Islet precursor cell (in vitro differentiated cells): ENCODE measurements at places on chromosomes 7 and 10.

GRCh38 chr10:88389456-88389855, 193.7 kb downstream of the RNLS start:
- no peak for DNase-seq

DNA sequence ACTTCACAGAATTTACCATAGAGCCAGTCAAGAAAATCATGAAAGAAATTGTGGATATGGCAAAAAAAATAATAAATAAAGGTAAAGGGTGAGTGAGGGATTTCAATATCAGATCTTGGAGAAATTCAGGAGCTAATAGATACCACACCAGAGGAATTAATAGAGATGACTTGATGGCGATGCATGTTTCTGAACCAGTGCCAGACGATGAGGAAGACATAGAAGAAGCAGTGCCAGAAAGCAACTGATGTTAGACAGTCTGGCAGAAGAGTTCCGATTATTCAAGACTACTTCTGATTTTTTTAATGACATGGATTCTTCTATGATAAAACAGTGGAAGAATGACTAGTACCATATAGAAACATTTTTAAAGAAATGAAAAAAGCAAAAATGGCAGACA, 314.7 kb downstream of the BICC1 start:
- DNase-seq: no peak

- DNase-seq: no peak
Measured at GRCh38 chr10:11297136-11297535, 279.5 kb downstream of the CELF2 start.

DNA sequence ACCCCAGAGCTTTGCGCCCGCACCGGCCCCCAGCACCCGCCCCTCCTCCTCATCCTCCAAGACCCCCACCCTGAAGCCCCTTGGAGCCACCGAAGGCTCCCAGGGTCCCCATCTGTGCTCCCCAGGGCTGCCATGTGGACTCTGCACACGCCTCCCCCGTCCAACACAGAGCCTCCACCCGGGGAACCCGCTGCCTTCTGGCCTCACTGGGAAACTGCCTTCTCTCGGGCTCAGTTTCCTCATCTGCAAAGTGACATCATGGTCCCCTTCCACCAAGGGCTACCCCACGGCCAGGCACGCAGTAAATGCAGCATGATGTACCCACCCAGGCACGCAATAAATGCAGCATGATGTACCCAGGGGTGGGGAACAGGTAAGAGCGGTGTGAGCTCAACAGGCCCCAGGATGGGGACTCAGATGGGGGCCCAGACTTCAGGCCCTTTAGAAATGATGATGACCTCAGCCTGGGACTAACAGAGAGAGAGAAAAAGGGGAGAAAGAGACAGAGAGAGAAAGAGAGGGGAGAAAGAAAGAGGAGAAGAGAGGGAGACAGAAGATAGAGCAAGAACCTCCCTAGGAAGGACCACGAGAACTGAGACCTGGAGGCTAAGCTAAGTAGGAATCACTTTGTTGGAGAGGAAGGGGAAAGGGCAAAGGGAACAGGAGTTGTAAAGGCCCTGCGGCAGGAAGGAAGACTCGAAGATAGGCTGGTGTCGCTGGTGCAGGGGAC, 2.5 kb upstream of the MICALL2 start:
- DNase-seq: no peak

DNA sequence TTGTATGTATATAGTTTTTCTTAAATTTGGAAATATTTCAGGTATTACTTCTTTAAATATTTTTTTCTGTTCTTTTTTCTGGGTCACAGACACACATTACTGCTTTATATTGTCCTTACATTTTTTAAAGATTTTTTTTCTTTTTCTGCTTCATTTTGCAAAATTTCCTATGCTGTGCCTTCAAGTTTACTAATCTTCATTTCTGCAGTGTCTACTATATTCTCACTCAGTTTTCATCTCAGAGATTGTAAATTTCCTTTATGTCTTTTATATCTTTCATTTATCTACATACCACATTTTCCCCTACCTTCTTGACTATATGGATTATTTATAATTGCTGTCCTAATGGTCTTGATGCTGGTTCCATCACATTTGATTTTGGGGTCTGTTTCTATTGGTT, 210.5 kb downstream of the SLC25A13 start:
- no peak for DNase-seq

- DNase-seq: no peak
Measured at GRCh38 chr10:109726473-109726872, 196.8 kb downstream of the XPNPEP1 start.

GRCh38 chr10:20993830-20994527, 96.9 kb upstream of the NEBL start:
- DNase-seq: no peak

- no peak for DNase-seq
Measured at GRCh38 chr7:121214657-121215056, 114.1 kb upstream of the WNT16 start.

DNA sequence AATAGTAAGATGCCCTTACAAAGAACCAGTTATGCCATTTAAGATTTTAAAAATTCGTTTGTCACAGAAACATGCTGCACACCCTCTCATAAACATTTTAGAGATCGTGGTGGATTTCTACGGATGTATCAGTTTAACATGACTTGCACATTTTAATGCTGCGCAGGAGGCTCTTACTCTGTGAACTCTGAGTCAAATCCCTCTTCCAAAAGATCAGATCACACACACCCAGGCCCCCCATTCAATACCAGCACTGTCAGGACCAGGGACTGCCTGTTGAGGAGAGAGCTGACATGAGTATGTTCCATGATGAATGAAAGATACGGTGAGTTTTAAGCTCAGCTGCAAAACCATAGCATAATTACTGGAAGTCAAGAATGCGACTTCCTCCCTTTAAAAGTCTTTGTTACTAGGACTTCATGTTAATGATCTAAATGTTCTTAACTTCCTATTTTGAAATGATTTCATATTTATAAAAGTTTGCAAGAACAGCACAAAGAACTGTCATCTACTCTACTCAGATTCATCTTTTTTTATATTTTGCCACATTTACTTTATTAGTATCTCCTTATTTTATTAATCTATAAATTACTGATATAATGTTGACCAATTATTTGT, 500.2 kb downstream of the GLRX3 start:
- DNase-seq: no peak

DNA sequence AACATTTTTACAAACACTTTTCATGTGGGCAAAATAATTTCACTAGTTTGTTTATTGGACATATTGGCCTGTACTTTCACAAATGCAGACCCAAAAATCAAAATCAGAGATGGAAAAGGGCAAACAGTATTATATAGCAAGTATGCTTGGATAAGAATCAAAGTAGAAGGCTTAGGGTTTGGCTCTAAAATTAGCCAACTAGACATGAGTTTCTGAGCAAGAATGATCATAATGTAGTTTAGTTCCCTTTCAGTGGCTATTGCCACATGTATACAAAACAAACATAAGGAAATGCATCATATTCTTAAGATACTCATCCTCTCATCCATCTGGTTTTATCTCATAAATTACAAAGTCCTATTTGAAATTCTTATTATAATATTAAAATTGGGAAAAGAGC, 132.5 kb downstream of the IMMP2L start:
- DNase-seq: no peak

- peak; percentile 25 for DNase-seq
Measured at GRCh38 chr7:155871211-155871610, 58.9 kb upstream of the SHH start.

- DNase-seq: peak; percentile 62
Measured at GRCh38 chr7:148327379-148327778, 263.2 kb upstream of the C7orf33 start.

DNA sequence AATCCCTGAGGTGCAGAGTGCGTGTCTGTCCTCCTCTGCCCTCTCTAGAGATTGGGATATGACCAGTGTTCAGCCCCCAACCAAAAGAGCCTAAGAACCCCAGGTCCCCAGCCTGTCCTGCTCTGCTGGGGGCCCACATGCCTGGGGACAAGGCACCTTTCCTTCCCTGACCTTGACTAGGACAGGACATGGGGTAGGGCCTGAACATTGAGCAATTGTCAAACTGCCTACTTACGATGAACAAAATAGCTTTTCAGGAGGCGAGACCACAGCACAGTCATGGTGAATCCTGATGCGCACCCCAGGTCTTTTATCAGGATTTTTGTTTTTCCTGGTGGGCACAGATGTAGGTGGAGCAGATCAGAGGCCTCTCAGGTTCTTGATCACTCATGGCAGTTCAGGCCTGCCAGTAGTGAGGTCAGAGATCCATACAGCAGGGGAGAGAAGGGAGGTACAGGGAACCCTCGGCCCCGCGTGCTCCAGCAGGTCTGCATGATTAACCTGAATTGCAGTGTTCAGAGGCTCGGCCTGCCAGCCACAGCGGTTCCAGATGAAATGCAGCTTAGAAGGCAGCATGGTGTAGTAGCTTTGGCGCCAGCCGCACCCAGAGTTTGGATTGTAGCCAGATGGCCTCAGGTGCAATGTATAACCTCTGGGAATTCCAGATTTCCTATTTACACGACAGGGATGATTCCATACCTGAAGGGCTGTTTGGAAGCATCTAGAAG, 191.3 kb downstream of the CUX1 start:
- no peak for DNase-seq

- no peak for DNase-seq
Measured at GRCh38 chr10:128143531-128143930, 17.3 kb upstream of the MKI67 start.

- no peak for DNase-seq
Measured at GRCh38 chr10:93225938-93226337, 152.2 kb downstream of the CYP26A1 start.

DNA sequence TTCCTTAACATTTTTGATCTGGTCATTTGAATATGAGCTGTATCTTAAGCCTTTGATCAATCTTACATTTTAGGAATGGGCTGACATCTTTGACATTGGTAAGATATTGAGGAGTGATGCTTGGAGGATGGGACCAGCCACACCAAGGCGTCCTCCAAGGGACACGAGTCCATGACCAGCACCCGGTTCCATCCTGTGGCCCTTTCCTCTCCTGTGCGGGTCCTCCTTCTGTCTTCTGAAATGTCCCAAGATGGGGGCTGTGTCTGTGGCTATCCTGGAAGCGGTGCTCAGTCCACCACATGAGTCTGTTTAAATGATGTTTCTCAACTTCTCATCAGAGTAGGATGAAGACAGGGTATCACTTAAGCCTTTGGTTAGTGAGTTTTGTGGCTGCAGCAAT, 67.3 kb upstream of the SHH start:
- DNase-seq: peak; percentile 29

DNA sequence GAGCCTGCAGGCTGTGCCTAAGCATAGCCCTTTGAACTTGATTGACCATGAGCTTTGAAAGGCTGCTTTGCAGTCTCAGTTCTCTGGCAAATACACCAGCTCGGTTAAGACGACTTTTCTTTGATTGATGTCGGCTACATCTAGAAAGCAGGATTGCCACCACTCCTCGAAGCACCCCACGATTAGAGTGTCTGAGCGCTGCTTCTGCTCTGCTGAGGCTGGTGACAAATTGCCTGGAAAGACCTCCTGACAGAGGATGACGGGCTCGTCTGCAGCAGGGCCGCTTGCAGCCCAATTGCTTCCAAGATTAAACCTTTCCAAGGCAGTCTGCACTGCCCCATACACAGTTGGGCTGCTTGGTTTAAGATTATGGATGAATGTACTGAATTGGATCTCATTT, 182.0 kb downstream of the CUX1 start:
- DNase-seq: peak; percentile 70

GRCh38 chr10:132549371-132549770, 11.8 kb downstream of the INPP5A start:
- peak; percentile 43 for DNase-seq

DNA sequence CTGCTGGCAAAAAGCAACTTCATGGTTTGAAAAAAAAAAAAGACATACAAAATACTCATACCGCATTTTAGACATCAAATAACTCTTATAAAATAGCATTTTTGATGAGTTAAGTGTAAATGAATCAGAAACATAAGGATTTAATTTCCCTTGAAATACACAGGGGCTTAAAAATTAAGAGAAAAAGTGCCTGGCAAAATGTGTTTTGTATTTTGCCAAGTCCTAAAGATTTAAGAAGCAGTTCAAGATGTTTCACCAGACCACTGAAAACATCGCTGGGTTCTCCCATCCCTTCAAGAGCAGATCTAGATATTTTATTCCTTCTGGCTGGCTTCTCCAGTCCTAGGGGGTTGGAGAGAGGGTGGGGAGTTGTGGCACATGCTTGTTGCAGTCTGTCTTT, 396.4 kb downstream of the INHBA start:
- no peak for DNase-seq

DNA sequence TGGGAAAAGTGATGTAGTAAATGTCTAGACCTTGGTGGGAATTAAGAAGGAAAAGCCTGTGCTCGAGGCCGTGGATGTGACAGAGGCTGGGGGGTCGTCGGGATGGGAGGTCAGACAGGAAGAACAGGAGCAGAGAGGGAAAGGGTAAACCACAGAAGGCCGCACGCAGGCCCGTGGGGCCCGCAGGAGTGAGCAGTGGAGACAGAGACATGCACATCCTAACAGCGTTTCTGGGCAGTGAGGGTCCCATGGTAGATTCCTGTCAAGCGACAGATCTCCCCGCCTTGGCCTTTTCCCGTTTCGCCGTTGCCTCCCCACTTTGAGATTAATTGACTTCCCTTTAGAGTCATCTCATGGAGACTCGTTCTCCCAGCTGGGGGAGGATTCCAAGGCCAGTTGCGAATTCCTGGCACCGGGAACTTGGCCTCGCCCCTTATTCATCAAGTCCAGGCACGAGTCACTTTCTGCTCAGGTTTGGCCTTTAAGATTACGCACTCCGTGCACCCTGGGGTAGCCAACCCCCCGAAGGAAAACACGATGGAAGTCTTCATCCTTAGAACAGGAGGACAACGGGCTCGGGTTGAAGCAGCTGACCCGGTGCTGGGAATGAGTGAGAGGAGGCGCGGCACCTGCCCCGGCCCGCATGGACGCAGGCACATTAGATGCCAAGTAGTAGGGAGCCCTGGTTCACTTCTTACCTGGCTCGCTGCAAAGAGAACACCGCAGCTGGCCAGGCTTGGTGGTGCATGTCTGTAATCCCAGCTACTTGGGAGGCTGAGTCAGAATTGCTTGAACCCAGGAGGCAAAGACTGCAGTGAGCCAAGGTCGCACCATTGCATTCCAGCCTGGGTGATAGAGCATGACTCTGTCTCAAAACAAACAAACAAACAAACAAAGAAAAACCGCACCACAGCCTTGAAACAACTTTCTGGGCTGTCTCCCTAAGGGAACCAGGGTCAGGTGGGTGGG, 315.2 kb upstream of the SHH start:
- DNase-seq: peak; percentile 57

- no peak for DNase-seq
Measured at GRCh38 chr7:85095366-85095765, 91.5 kb downstream of the SEMA3D start.

DNA sequence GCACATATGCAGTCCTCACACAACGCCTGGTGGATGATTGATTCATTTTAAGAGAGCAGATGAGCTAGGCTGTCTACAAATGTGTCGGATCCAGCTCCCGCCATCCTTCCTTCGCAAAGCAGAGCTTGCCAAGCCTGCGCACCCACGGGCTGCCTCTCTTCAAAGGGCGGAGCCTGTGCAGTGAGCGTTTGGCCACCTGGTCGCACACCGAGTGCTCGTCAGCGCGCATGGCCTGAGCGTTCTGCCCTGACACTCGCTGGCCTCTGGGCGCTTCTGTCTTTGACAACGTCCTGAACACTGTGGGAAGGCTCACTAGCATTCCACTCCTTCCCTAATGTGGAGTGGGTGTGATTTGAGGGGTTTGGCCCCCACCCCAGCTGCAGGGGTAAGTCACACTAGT, 47.1 kb upstream of the TMEM72 start:
- DNase-seq: peak; percentile 79

- no peak for DNase-seq
Measured at GRCh38 chr10:129426606-129427005, 40.4 kb upstream of the MGMT start.
